ENCODE measurements at places on chromosomes 3 and 15.

DNA sequence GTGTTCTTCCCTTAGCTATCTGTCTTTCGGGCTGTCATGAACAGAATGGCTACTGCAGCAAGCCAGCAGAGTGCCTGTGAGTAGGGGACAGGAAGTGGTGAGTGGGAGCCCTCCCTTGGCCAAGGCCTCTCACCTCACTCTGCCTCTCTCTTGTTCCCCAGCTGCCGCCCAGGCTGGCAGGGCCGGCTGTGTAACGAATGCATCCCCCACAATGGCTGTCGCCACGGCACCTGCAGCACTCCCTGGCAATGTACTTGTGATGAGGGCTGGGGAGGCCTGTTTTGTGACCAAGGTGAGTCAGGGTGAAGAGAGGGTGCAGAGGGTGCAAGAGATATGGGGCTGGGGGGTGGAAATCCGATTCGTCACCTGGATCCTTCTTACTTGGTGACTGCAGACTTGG lies 3.0 kb downstream of the DLL4 start:
- DNase-seq = no peak

- no peak for DNase-seq
Measured at GRCh38 chr15:52464478-52464877, 64.2 kb downstream of the MYO5A start.

DNA sequence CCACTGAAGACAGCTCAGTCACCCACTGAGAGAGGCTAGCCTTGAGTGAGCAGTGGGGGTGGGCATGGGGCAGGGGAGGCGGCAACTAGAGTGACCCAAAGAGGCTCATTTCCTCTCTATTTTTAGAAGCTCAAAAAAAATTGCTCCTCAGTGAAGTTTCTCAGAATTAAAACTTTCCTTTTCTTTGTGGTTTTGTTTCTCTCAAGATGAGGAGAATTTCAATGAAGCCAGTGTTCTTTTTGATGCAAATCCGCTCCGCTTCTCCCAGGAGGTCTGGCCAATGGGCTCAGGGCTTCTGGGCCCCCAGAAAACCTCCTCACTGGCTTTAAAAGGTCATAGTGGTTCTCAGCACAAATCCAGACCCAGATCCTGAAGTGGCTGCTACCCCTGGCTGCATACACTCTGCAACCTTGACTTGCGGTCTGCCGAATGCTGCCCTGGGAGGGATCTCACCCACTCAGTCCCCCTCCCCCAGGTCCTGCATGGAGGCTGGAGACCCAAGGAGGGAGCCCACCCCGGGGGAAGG lies at the start of gene ACSBG1:
Gene ACSBG1, minus strand, starts transcription at position 51 of the 526 bp plus-strand sequence. CDS start 64 bp downstream, outside the sequence.
- no peak for DNase-seq

GRCh38 chr3:52388348-52388821 lies 56.5 kb downstream of the SEMA3G start:
- DNase-seq = no peak

- DNase-seq = no peak
Measured at GRCh38 chr3:111412656-111413055, 129.3 kb upstream of the CD96 start.

DNA sequence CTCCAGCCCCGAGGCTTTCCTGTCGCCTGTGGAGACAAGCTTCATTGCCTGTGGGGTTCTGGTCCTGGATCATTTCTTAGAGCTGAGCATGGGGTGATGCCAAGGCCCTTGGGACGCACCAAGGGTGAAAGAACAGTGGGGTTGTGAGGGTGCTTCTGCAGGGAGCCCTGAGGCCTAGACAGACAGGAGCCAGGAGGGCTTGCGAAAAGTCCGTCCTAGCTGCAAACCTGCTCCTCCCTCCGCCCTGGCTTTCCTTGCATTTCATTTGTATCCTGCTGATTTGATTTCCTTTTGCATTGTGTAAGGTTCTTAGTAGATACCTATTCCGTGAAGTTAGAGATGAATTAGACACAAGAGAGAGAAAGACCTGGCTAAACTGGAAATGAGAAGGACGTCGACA lies 286.9 kb upstream of the C2CD4B start:
- DNase-seq = no peak

GRCh38 chr15:68541743-68542142 lies 37.0 kb upstream of the CORO2B start:
- DNase-seq = no peak

- no peak for DNase-seq
Measured at GRCh38 chr3:45524565-45524964, 70.0 kb upstream of the LIMD1 start.

DNA sequence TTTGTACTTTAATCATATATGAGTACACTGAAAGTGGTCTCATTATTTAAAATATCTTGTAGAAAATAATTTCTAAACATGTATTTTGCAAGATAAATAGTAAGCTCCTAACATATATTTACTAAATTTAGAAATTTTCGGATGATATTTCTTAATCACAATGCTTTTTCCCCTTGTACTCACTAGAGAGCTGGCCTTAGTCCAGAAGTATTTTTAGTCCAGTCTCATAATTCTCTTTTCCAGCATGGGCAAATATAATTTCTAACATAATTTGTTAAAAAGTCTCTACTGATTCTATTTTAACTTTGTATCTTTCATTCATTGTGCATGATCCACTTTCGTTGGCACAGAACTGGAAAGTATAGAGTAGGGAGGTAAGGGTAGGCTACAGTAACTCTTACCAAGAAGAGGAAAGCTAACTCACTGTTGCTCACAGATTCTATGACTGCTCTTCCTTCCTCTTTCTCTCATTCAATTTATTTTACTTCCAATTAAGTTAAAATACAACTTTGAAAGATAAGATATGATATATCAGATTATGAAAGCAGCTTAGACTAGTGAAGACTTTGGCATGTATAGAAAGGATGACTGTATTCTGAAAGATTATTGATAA lies 39.3 kb downstream of the FGF7 start:
- peak; percentile 53 for DNase-seq

- no peak for DNase-seq
Measured at GRCh38 chr3:116191409-116191808, 253.9 kb downstream of the LSAMP start.

- DNase-seq = no peak
Measured at GRCh38 chr3:180631317-180631716, 29.4 kb downstream of the TTC14 start.

DNA sequence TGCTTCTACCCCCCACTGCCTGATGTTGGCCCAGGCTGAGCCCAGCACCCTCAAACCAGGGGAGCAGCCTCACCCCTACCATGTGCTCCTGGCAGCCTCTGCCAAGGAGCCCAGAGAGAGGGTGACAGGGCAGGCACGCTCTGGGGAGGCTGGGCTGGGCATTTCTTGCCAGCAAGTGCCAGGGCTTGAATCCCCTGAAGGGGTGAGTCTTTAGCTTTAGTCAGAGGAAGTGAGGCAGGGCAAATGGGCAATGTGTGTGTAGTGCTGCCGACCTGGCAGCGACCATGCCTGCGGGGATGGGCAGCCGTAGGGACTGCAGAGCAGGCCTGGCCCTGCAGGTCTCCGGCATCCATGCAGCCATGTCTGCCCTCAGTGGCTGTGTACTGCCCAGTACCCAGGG lies 18.1 kb downstream of the DUSP7 start:
- no peak for DNase-seq

GRCh38 chr3:115217678-115218451 lies 70.8 kb upstream of the ZBTB20 start:
- peak; percentile 10 for DNase-seq

GRCh38 chr15:27119695-27120266 lies 148.8 kb downstream of the GABRG3 start:
- no peak for DNase-seq

GRCh38 chr3:117589454-117589853 lies 879.9 kb downstream of the TUSC7 start:
- no peak for DNase-seq

DNA sequence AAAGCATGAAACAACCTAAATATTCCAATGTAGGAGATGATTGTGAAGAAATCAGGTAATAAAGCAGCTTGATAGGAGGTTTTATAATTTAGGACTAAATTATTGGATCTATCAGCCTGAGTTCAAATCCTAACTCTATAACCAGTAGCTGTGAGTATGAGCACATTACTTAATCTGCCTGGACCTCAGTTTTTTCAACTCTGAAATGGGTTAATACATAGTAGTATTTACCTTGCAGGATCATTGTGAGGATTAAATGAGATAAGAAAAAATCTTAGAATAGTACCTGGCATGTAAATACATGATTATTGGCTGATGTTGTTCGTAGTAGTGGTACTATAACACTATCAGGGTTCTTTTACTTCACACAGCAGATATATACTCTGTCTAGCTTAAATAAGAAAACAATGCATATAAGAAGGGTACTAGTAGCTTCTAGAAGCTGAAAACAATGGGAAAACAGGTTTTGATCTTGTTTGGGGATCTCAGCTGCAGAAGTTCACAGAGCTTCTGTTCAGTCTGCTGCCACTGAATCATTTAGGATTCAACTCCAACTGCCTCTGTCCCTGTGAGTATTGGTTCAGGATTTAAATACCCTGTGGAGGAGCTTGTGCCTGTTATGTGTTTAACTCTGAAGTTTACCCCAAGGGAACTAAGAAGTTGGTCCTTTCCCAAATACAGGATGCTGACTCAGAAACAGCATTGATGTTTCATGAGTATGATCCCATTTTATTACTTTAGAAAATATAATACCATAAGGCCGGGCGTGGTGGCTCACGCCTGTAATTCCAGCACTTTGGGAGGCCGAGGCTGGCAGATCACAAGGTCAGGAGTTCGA lies 34.2 kb downstream of the KAT2B start:
- no peak for DNase-seq

GRCh38 chr3:112392393-112393359 lies 59.7 kb downstream of the CD200 start:
- DNase-seq = no peak

DNA sequence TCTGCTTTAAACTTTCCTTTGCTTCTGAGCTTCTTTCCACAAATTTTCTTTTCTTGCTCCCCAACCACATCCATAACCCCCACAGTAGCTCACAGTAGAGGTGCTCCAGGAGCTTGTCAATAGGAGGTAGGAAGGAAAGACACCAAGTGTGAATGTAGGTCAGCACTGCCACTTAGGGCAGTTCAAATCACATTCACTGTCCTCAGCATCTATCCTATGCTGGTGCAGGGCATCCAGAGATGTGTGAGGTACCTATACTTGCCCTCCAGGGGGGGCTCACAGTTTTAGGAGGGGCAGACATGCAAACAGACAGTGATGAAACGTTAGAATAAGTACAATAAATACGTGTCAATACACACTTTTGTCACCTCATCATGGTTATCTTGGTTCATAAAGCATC lies 1.5 kb upstream of the SPSB4 start:
- peak; percentile 11 for DNase-seq

GRCh38 chr15:76147906-76148570 lies 88.3 kb downstream of the TMEM266 start:
- DNase-seq = peak; percentile 30

Measured in inflammatory macrophage treated with lipopolysaccharide for 4 hours (primary cell).